ENCODE measurements at places on chromosomes 2 and 18. TPM values are rescaled to one million over a fixed set of nuclear protein-coding genes. Genes with fewer than 3 reads are reported as not detected.

The RUFY4 gene
- total RNA-seq, result not detected

The UPP2 gene
- not detected for total RNA-seq

The CXCR1 gene
- total RNA-seq, result not detected

The WDPCP gene
- 14.7 TPM for total RNA-seq

The PLCL1 gene
- 0.64 TPM for total RNA-seq

The NT5DC4 gene
- total RNA-seq, result not detected

The ZNF512 gene
- 23.2 TPM for total RNA-seq

The AMER3 gene
- total RNA-seq, result not detected

The GRP gene
- total RNA-seq, result not detected

The SIX3 gene
- total RNA-seq, result not detected

The MFSD2B gene
- total RNA-seq, result under 0.01 TPM

GRCh38 chr18:75884728-75885127, 457.2 kb upstream of the SMIM21 start:
- DNase-seq, result no peak

- DNase-seq, result no peak
Observed at GRCh38 chr2:138104071-138104470, 139.8 kb downstream of the HNMT start.

DNA sequence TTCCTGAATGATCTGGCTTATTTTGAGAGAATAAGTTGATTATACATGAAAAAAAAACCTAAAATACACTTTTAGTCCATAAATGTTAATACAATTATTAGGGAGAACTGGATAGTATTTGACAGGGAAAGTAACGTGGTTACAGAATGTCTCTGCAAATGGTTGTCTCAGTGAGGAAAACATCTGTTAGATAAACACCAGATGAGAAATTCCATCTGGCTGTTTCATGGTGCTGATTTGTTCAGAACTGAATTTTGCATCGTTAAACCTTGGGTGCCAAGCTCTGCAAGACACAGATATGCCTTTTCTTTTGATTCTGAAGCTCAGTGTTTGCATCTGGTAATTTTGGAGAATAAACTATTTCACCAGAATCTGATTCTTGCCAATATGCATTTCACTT, 90.4 kb downstream of the SCN3A start:
- DNase-seq, result peak; percentile 41

DNA sequence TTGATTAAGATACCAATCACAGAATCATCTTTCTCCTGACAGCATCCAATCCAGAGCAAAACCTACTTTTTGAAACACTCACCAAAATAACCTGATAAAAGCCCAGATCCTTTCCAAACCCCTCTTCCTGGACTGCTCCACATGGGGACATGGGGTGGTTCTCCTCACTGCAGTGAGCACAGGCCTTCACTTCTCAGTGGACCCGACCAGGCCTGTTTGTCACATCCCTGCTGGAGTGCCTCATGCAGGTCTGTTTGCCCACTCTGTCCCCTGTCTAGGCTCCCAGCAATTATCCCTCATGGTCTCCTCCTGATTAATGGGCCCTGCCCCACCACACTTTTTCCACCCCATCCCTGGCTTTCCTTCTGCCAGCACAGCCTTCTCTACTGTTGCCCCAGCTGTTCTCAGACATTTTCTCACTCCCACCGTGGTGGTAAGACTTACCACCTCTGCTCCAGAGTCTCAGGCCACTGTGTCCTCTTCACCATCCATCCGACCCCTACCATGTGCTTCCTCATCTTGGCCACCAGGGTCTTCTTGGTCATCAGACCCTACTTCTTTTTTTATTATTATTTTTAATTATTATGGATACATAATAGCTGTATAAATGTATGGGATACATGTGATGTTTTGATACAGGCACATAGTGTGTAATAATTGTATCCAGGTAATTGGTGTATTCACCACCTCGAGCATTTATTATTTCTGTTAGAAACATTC, 21.1 kb downstream of the MRPL30 start:
- DNase-seq, result no peak

- DNase-seq, result peak; percentile 77
Observed at GRCh38 chr2:30234180-30234971, 3.0 kb downstream of the LBH start.

GRCh38 chr2:110662560-110662959, 15.3 kb downstream of the BUB1 start:
- DNase-seq, result peak; percentile 45

DNA sequence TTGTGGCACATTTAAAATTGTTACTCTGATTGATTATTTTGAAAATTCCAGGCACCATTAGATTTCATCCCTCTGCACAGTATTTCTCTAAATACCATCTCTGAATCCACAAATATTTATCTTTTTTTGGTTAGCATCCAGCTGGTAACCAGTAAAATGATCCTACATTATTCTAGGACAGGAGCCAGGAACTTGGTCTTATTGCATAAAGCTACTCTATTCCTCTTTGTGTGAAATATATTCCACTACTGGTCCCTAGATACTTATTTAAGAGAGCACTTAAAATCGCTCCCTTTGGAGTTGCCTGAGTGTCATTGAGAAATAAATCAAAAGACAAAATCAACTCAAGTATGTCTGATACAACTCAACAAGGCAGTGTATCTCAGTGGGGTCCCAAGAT, 7.4 kb upstream of the MBOAT2 start:
- DNase-seq, result peak; percentile 56

- no peak for DNase-seq
Observed at GRCh38 chr2:128809259-128809636, 490.6 kb upstream of the HS6ST1 start.

DNA sequence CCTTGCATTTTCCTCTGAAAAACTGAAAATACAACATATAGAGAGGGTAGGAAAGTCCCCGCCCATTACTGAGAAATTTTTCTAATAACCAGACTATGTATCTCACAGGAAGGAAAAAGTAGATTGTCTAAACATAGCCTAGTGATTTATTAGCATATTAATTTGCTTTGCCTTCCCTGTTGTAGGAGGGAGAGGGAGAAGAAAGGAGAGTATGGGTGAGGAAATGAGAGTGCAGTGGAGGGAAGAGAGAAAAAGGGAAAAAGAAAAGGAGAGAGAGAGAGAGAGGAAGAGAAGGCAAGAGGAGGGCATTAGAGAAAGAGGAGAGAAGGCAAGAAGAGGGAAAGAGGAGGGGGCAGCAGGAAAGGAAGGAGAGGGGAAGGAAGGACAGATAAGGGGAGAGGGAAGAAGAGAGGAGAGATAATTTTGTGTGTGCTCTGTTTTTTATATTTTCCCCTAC, 3.6 kb upstream of the KYNU start:
- peak; percentile 38 for DNase-seq

DNA sequence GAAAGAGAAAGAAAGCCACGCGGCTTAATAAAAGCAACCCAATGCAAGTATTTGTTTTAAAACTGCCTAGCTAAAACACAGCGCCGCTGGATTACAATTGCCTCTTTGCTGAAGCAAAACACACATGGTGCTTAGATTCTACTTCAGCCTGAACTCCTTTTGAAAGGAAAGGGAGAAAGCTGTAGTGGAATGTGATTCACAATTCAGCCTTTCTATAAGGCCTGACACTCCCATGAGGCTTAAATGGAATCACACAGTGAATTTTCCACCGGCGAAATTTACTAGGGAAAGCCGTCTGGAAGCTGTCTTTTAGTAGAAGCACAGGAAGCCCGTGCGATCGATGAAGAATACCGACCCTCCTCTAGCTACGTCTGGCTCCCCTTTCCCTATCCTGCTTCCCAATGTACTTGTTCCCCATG, 348.0 kb downstream of the DLGAP1 start:
- DNase-seq, result no peak

GRCh38 chr2:101474731-101475384, at the start of gene RFX8:
Gene RFX8 (minus strand): TSS chr2:101475112. CDS start chr2:101466848, 8,264 bp downstream.
- peak; percentile 96 for DNase-seq

DNA sequence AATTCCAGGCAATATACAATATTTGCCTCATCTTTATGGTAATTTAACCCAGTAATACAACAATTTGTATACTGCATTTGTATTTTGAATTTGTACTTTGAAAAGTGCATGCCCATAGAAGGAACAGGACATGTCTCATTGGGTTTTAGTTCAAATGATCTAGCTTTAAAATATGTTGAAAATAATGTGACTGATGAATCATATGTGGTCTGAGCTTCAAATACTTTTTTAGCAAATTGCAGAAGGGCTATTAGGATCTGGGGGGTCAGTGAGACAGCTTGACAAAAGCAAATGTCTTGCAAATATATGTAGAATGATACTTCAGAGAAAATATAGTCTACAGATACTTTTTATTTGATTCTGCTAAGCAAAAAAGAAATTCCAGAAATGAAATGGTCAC, 248.9 kb downstream of the DCC start:
- DNase-seq, result no peak

DNA sequence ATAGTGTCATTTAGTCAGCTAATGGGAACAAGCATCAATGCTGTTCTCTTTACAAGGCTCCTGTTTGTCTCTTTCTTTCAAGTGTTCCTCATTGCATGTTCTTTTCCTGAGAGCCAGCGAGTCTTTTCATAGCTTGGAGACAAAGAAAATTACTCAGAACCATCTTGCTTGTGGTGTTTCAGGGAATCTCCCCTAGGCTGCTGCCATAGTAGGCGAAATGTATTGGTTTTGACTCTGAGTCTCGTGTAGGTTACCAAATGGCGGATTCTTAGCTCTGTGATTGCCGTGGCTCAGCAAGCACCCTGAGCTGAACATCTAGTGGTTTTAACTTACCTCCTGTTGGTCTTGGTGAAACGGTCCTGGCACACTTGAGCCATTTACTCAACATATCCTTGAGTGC, 68.7 kb downstream of the RHBDD1 start:
- no peak for DNase-seq

- peak; percentile 38 for DNase-seq
Observed at GRCh38 chr18:23238651-23239349, 103.5 kb downstream of the CABLES1 start.

GRCh38 chr2:201955702-201956141, 77.9 kb upstream of the FZD7 start:
- DNase-seq, result no peak

GRCh38 chr2:210072922-210073509, 70.6 kb downstream of the RPE start:
- DNase-seq, result peak; percentile 65

DNA sequence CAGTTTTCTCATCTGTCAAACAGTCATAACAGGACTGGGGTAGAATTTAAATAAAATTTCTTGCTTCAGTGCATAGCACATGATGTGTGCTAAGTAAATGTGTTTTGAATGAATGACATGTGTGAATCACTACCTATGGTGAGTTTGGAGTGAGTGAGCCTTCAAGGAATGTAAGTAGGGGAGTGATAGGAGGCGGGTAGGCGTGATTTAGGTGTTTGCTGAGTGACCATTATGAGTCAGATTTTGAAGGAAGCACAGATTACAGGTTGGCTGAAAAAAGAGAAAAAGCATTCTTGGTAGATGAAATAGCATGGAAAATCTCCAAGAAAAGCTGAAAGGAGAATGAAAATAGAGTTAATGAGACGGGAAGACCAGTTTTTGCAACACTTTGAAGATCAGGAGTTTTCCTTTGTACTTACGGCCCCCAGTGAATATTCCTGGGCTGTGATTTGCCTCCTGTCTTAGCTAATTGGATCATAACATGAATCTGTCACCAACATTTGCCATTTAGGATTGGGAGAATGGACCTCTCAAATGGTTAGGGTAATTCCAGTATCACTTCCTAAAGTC, 136.9 kb upstream of the GATA6 start:
- peak; percentile 23 for DNase-seq

- DNase-seq, result no peak
Observed at GRCh38 chr2:104654811-104655210, 199.1 kb upstream of the POU3F3 start.
